ENCODE measurements at places on chromosomes 3 and 15.

- DNase-seq, result no peak
These were observed 757.9 kb downstream of the ROBO1 start for GRCh38 chr3:79009861-79010260.

GRCh38 chr3:109973733-109974132, 636.4 kb upstream of the DPPA4 start:
- no peak for DNase-seq

DNA sequence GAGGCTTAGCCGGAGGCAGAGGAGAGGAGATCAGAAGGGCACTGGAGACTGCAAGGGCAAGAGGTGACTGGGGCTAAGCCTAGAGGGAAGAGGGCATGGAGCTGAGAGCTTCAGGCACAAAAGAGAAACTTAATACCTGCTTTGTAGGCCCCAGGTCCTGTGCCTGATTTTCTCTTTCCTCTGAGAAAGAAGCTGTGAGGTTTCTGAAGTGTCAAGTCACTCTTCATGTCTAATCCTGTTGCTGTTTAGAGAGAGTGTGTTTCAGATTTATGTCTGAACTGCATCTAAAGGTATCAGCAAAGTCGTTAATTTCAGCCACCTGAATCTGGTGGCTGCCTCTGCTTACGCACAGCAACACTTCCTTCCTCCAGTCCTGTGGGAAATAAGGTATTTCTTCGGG, 106.9 kb upstream of the RNU6-1 start:
- no peak for DNase-seq

GRCh38 chr3:187293516-187294430, 2.2 kb upstream of the MASP1 start:
- DNase-seq, result no peak

- DNase-seq, result no peak
These were observed 989.0 kb downstream of the TBL1XR1 start for GRCh38 chr3:176208283-176208682.

DNA sequence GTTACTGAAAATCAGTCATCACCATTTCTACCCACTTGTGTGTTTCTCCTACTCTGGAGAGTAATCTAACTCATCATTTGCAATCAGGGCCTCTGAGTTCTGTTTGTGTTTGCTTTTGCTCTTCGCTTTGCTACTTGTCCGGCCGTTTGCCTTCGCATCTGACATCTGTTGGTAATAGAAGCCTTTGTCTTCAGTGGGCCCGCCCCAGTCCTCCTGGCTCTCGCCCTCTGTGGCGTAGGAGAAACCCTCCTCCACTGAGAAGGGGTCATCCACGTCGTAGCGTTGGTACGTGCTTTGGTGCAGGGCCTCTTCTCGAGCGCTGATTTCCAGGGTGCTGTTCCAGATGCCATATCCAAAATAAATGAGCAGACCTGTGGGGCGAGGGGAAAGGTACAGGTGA, 48.3 kb downstream of the CLDN11 start:
- DNase-seq, result no peak

- no peak for DNase-seq
These were observed 12.5 kb upstream of the TRAK1 start for GRCh38 chr3:42078677-42079076.

DNA sequence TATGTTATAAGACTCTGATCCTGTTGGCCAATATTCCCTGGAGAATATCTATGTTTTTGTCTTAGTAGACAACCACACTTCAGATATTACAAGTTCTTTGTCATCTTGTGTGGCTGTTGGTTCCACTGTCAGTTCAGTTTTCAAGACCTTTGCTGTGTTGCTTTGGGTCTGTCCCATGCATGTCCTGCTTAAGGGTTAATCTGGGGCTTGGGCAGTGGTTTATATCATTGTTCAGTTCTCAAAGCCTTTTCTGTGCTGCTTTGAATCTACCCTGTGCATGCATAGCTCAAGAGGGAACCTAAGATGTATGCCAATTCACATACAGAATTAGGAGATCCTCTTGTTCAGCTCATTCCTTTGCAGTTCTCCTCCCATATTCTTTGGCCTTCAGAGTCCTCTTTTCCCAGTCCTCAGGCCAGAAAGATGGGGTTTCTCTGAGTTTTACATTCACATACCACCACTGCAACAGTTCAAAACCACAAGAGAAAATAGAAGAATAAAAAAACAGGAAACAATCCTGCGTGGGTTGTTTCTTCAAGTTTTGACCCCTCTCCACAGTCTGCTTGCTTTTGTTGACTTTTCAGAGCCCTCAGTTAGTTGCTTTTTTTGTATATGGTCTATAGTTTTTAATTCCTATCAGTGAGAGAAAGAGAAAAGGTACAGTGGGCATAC, 21.6 kb downstream of the BUB1B start:
- DNase-seq, result no peak

DNA sequence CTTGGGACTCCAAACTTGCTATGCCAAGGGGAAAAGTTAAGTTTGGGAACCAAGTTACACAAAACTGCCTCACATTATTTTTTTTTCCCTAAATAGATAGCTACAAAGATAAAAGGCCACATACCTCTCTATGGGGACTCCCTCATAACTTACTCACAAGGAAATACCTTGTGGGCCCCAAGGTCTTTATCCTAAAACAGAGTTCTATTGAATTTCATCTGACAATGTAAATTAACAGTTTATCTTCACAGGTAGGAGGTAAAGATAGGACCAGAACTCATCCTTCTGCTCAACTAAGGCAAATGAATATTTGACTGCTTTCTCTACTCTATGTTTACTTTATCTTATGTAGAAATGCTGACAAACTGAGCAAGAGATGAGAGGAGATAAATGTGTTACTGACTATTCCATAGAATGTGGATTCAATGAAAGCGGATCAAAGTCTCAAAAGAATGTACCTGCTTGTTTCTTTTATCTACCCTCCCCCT, 1278.0 kb downstream of the OTOL1 start:
- DNase-seq, result no peak

- no peak for DNase-seq
These were observed 10.8 kb upstream of the LRRC15 start for GRCh38 chr3:194380326-194380725.

DNA sequence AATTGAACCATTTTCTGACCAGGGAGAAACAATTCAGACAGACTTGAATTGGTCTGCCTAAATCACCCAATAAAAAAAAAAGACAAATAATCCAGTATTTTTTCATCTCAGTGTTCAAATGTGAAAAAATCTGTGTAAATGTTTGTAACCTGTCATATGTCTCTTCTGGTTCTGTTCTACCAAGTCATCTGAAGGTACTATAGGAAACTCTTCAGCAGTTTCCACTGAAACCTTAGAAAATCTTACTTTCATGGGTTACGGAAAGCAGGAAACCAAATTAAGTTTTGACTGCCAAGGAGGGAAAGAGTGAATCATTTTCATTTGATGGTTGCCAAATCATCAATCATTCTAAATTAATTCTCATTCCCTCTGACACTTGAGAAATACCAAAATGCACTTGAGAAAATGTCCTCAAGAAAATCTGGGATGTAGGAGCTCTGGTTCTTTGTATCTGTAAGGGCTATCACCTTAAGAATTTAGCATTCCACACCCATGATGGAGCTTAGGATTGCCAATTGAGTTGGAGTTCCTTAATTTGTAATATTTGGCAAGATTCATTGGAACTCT, 278.2 kb upstream of the KCNH8 start:
- no peak for DNase-seq

- DNase-seq, result no peak
These were observed 32.8 kb upstream of the TSEN2 start for GRCh38 chr3:12451481-12451880.

DNA sequence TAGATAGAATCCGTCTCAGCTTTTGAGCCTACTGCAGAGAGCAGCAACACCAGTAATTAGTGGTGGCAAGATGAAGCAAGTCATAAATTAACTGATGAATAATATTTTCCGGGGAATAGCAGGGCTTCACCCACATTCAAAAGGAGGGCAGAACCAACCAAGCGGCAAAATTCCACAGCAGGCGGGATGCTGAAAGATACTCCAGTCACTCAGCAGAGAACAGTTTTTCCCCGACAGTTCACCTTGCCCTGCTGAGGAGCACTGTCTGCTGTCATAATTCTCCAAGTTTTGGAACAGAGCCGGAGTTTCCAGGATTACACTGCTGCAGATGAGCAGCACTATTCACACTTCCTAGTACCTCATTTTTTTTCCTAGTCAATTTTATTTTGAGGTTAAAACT, 274.7 kb downstream of the CD47 start:
- DNase-seq, result no peak

- no peak for DNase-seq
These were observed 564.7 kb downstream of the FOXP1 start for GRCh38 chr3:71018799-71019198.

DNA sequence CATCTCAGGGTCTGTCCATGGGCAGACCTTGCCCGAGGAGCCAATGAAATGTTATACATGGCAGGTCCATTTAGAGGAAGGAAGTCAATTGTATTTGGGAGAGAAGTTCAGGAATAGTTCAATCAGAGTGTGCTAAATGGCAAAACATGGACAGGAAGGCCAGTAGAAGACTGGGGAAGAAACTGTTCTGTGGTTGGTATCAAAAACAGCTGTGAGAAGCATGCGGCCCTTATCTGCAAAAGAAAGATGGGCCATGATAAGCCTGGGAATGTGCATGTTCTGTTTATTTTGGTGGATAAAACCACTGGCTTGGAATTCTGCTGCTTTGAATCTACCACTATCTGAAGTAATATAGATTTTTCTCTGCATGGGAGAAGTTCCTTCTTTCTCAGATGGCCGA, 100.4 kb downstream of the MCTP2 start:
- DNase-seq, result no peak

DNA sequence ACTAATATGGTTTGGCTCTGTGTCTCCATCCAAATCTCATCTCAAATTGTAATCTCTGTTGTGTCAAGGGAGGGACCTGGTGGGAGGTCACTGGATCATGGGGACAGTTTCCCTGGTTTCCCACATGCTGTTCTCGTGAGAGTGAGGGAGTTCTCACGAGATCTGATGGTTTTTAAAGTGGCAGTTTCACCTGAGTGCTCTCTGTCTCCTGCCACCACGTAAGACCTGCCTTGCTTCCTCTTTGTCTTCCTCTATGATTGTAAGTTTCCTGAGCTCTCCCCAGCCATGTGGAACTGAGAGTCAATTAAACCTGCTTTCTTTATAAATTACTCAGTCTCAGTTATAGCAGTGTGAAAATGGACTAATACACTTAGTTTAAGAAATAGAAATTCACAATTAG, 228.9 kb downstream of the CD47 start:
- DNase-seq, result no peak

- DNase-seq, result no peak
These were observed 164.1 kb upstream of the NSMCE3 start for GRCh38 chr15:29433507-29434248.

DNA sequence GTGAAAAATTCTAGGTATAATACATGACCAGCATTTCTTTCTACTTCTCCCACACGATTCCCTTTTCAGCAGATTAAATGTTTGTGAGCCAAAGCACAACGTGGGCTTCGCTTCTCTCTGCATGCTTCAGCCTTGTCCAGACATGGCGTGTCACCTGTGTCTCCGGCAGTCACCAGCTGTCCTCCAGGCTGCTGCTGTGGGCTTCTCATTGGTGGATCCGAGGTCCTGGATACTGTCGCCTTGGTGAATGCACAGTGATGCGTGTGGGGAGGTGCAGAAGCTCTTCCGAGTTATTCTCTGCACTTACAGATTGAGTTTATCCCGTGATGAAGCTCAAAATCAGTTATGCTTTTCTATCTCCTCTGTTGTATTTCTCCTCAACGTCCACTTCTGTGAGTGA, 23.0 kb upstream of the GOLGA8J start:
- DNase-seq, result no peak

GRCh38 chr15:72566973-72567372, 87.5 kb upstream of the GOLGA6B start:
- DNase-seq, result no peak

GRCh38 chr15:96200357-96200967, 130.0 kb upstream of the NR2F2 start:
- no peak for DNase-seq

- DNase-seq, result no peak
These were observed 101.4 kb downstream of the KLHL25 start for GRCh38 chr15:85693277-85693676.

DNA sequence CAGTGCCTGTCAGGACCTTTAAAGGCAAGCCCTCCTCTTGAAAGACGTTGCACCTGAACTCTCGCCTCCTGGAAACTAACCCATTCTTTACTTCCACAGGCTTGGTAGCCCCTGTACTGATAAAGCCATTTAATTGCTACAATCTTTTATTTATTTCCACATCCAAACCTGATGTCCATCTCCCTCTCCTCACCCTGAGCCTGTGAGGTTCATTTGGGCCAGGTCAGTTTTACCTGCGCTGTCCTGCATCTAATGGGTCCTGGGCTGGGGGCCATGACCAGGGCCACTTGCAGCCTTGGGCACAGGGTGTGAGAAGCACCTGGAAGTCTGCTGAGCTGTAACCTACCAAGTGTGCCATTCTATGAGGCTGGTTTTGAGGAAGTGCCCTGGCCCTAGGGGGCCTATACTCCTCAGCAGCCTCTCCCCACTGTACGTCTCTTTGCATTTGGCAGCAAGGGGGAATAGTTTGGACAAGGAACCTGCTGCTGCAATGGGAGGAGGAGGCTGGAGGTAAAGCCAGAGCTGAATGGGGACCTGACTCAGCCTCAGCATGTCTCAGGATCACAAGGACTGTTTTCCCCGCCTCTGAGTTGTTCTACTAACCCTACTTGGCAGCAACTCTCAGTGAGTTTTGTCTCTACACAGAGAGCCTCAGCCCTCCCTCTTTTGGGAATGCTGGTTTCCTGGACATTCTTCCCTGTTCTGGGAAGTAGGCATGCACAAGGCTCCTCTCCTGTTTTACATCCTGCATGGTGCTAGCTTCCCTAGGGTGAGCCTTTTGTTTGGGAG, 53.8 kb downstream of the WDR76 start:
- DNase-seq, result no peak

DNA sequence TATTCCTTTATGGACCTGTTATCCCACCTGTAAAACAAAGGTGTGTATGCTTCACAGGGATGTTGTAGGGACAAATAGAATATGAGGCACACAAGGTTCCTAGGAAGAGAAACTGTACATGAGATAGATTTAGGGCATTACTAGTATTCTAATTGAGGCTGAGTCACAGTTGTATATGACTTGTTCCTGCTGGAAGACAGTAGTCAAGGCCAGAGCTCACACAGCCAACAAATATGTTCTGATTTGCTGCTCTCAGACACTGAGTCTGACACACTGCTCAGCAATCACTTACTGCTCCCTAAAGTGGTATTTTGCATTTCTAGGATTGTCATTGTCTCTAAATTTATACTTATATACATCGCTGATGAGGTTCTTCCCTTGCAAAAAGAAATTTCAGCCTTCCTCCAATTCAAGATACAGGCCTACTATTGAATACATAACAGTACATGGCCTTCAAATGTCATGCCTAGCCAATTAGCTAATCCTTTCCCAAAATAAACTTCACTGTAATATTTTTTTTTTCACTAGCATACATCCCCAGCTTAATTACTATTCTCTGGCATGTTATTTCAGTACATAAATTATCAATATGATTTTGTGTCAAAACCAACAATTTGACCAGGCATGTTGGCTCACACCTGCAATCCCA, 69.8 kb downstream of the TIGIT start:
- DNase-seq, result no peak
